IMR-90 (cell line): ENCODE measurements at places on chromosomes 1 and 21.

- DNase-seq: no peak
- no peak overlapping the region for H3K4me3 ChIP-seq
- H3K36me3 ChIP-seq: no peaks in the 10 kb centered on the region
- H3K4me1 ChIP-seq: peaks cover 13% of the 10 kb centered on the region
- no peaks in the 10 kb centered on the region for H3K27me3 ChIP-seq
Observed at GRCh38 chr1:153786038-153786790, 11.0 kb downstream of the SLC27A3 start.

DNA sequence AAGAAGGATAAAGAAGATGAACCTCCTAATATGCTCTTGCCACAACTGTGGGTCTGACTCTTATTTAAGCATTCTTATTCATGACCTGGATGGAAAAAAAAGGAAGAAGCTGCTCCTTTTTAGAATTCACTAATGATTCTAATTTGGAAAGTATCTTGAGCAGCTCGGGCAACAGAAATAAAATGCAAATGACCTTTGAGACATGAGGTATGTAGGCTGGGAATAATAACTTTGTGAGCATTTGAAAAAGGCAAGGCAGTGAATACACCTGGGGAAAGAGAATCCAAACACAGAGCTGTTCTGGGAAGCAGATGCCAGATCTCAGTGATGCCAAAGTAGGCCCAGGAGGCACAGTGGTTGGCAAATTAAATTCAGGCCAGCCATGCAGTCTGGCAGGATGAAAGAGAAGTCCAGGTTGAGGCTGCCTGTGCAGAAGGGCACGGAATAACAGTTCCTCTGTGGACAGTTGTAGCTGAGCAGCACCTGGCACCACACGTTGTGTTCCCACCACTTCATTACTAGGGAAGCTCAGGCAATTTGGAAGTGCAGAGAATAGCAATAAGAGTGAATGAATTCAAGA lies 320.8 kb upstream of the ST6GALNAC5 start:
- no peak for DNase-seq
- no peaks in the 10 kb centered on the region for H3K27me3 ChIP-seq
- no peak overlapping the region for H3K4me3 ChIP-seq
- no peaks in the 10 kb centered on the region for H3K36me3 ChIP-seq
- H3K4me1 ChIP-seq: no peaks in the 10 kb centered on the region

- DNase-seq: peak; percentile 15
- H3K4me1 ChIP-seq: no peaks in the 10 kb centered on the region
- H3K36me3 ChIP-seq: no peaks in the 10 kb centered on the region
- peaks cover 14% of the 10 kb centered on the region for H3K27me3 ChIP-seq
Observed at GRCh38 chr1:67489643-67490042, 59.4 kb upstream of the SERBP1 start.

- peaks cover 51% of the 10 kb centered on the region for H3K27me3 ChIP-seq
- H3K36me3 ChIP-seq: no peaks in the 10 kb centered on the region
- no peak overlapping the region for H3K27ac ChIP-seq
- no peak for DNase-seq
Observed at GRCh38 chr1:10832703-10833102, 36.3 kb upstream of the CASZ1 start.

DNA sequence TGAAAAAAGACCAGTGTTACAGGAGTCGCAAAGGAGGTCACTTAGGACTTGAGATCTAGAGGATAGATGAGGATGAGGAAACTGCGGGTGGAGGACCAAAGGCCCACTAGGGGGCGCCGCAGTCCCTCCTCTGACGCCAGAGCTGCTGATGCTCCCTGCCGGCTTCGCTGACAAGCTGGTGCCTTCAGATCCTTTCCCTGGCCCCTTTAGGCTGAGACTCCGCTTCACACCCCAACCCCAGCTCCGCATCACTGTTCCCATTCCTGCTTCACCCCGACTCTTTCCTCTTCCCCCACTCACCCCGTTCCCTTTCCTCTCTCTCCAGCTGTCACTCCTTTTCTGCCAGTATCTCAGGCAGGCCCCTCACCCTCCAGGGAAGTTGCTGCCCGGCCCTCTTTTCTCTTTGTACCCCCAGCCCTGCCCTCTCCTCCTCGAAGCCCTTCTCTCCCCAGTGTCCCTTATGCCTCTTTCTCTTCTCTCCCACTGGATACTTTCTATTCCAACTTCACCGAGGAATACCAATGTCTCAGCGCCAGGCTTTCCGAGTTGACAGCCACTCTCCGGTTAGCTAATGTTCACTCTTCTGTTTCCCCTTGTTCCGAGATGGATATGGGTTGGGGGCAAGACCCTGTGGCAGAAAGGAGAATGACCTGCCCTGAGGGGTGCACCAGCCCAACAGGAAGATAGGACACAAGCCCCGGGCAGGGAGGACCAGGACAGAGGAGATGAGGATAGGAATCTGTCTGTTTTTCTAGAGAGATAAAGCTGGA lies 4.5 kb downstream of the KCNJ9 start:
- peaks cover 41% of the 10 kb centered on the region for H3K27me3 ChIP-seq
- no peak overlapping the region for H3K4me3 ChIP-seq

DNA sequence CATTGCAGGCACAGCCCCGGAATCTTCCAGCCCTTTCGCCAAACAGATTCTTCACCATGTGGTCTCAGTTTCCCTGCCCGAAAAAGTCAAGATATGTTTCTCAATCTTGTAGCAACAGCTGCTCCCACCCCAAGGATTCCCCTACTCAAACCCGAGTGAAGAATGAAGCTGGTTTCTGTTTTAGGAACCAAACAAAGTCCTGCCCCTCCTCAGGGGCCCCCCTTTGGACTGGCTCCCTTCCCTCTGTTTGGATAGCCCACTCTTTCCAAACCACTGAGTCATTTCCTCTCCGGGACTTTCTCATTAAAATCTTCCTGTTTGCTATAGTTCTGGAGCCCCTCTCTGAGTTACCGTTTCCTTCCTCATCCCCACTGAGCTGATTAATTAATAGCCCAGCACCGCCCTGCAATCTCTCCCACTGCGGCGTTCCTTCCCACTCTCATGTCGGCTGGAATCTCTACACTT lies 100.9 kb downstream of the TSEN15 start:
- no peaks in the 10 kb centered on the region for H3K36me3 ChIP-seq
- DNase-seq: peak; percentile 61
- H3K4me3 ChIP-seq: no peak overlapping the region
- H3K4me1 ChIP-seq: peaks cover 8% of the 10 kb centered on the region
- H3K27ac ChIP-seq: peak overlapping the region; percentile 32; the same call in 1 of the 2 replicates

- no peak overlapping the region for H3K27ac ChIP-seq
Observed at GRCh38 chr1:35708441-35708921, 10.2 kb downstream of the C1orf216 start.

GRCh38 chr1:37410105-37410504 lies 64.3 kb upstream of the ZC3H12A start:
- H3K27ac ChIP-seq: no peak overlapping the region
- no peaks in the 10 kb centered on the region for H3K27me3 ChIP-seq
- no peak overlapping the region for H3K4me3 ChIP-seq
- DNase-seq: no peak
- no peaks in the 10 kb centered on the region for H3K36me3 ChIP-seq

DNA sequence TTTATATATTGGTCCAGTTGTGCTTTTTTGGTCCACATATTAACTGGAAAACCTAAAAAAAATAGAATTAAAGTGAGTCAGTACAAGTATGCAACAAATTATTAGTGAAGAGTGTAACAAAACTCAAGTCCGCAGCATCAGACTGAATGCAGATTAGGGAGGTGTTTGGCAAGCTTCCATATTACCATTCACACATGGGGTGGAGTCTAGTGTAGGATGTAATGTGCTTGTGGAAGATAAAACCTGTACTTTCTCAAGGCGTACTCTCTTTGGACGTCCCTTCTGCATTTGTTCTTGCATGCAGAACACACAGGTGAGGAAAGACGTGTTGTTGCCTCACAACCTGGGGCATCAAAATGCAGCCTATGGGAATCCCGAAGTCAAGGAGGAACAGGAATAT lies 668.7 kb downstream of the MRPL39 start:
- no peak overlapping the region for H3K27ac ChIP-seq
- no peaks in the 10 kb centered on the region for H3K36me3 ChIP-seq
- DNase-seq: no peak
- H3K4me3 ChIP-seq: no peak overlapping the region

GRCh38 chr1:205210756-205211168 lies 740 bp downstream of the DSTYK start:
- no peaks in the 10 kb centered on the region for H3K4me1 ChIP-seq
- peak overlapping the region; percentile 68 for H3K4me3 ChIP-seq
- H3K27ac ChIP-seq: peak overlapping the region; percentile 74
- no peaks in the 10 kb centered on the region for H3K36me3 ChIP-seq

DNA sequence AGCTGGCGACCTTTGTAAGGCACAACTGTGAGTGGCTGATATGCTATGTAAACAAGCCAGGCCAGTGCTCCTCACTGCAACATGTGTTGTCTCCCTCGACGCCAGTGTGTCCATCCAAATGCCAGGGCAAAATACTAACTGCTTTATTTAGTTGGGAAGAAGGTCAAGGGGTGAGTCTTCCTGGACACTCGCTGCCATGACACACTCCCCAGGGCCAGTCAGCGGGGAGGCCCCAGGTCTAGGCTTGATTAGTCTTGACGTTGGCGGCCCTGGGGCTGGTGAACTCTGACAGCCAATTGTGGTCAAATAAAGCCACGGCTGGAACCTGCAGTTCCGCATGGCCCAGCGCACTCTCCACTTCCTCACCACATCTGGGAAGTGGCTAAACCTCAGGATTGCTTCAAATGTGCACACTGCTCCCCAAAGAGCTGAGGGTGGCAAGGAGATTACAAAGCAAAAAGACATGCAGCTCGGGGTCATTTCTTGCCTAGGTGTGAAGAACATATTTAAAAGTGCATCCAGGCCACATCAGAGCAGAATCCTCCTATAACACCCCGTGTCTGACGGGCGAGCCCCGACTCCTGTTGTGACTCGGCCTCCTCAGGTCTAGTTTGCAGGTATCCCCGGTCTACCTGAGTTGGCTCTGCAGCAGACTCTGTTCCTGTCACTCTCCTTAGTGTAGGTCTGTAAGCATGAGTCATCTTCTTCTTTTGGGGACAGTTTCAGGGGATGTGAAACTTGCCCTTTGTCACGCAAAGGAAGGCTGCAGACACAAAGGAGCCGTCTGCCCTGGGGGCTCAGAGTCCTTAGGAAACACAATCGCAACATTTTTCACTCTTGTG lies 183.5 kb downstream of the RUNX1 start:
- no peak overlapping the region for H3K4me3 ChIP-seq
- H3K4me1 ChIP-seq: peaks cover 23% of the 10 kb centered on the region
- H3K36me3 ChIP-seq: peaks cover 80% of the 10 kb centered on the region
- H3K27ac ChIP-seq: peak overlapping the region; percentile 8; the same call in 1 of the 2 replicates

DNA sequence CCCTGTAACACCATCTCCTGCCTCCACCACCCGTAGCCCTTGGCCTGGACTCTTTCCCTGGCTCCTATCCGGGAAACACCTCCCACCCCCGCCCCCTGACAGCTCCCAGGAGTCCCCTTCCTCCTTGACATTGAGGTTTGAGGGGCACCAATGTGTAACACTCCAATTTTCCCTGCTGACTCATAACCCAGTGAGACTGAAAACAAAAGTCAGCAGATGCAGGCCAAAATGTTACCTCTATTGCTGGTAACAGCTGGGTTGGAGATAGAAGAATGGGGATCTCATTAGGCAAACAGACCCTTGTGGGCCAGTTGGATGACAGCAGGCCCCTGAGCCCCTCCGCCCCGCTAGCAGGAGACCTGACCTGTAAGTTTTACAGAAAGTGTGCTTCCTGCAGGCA lies 237.2 kb downstream of the KAZN start:
- H3K4me1 ChIP-seq: peaks cover 5% of the 10 kb centered on the region; the same call in 1 of the 2 replicates
- peak; percentile 52 for DNase-seq
- H3K27ac ChIP-seq: peak overlapping the region; percentile 39; the same call in 1 of the 2 replicates

- H3K27ac ChIP-seq: no peak overlapping the region
- H3K27me3 ChIP-seq: no peaks in the 10 kb centered on the region
- no peaks in the 10 kb centered on the region for H3K36me3 ChIP-seq
- H3K4me3 ChIP-seq: no peak overlapping the region
- DNase-seq: peak; percentile 41
Observed at GRCh38 chr1:176843352-176844297, 320.9 kb downstream of the ASTN1 start.

DNA sequence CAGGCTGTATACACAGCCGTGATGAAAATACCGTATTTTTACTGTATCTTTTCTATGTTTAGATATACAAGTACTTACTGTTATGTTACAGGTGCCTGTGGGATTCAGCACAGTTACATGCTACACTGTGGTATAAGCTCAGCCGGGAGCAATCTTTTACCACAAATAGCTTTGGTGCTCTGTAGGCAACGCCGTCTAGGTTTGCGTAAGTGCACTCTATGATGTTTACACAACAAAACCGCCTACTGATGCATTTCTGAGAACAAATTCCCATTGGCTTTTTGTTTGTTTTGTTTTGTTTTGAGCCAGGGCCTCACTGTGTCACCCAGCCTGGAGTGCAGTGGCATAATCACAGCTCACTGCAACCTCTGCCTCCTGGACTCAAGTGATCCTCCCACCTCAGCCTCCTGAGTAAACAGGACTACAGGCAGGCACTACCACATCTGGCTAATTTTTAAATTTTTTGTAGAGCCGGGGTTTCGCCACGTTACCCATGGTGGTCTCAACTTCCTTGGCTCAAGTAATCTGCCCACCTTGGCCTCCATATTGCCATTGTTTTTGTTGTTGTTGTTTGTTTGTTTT lies 81.0 kb downstream of the SCCPDH start:
- no peak overlapping the region for H3K27ac ChIP-seq
- DNase-seq: no peak
- H3K4me3 ChIP-seq: no peak overlapping the region

- peak overlapping the region; percentile 50 for H3K27ac ChIP-seq
- H3K4me1 ChIP-seq: peaks cover 3% of the 10 kb centered on the region
- peak; percentile 63 for DNase-seq
- H3K36me3 ChIP-seq: no peaks in the 10 kb centered on the region
- peak overlapping the region; percentile 78 for H3K4me3 ChIP-seq
Observed at GRCh38 chr1:236063919-236064673, 794 bp downstream of the NID1 start.

DNA sequence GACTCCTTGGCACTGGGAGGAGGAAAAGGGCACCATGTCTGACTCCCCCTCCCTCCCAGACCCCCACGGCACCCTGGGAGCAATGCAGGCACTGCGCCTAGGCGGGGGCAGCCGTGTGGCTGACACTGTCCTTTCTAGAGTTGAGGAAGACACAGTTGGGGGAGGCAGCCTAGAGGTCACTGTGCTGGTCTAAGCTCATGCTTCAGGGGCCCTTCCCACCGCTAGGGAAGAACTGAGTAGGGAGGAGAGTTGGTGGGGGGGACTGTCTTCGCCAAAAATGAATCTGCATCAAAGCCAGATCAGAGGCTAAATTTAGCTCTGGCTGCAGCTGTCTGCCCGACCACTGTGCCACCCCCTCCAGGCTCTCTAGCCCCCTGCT lies 3.4 kb downstream of the SEMA6C start:
- DNase-seq: no peak
- peaks cover 5% of the 10 kb centered on the region for H3K4me1 ChIP-seq
- H3K27me3 ChIP-seq: peaks cover 2% of the 10 kb centered on the region; the same call in 1 of the 2 replicates
- no peak overlapping the region for H3K27ac ChIP-seq
- no peak overlapping the region for H3K4me3 ChIP-seq
